DMS53 (cell line): ENCODE measurements at places on chromosomes 4 and X.

- peak; percentile 98 for DNase-seq
Measured at GRCh38 chr4:38601244-38601915, 62.6 kb upstream of the KLF3 start.

GRCh38 chr4:8090744-8091301 is 67.8 kb downstream of the ABLIM2 start:
- no peak for DNase-seq

DNA sequence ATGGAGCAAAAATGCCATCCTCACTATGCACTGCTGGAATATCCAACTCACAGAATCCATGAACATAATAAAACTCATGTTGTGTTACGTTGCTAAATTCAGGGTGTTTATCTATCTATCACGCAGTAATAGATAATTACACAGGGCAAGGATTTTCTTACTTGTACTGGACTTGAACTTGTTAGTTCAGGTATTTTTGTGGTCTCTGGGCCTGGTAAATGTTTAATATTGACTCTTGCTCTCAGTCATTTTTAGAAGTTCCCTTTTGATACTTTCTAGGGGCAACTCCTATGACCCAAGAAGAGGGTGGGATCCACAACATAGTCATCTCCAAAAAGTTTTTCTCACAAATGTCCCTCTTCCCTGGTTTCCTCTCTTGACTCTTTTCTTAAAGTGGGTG is 522.4 kb upstream of the IGFBP7 start:
- DNase-seq: no peak

- DNase-seq: no peak
Measured at GRCh38 chr4:157550028-157550427, 329.5 kb downstream of the GRIA2 start.

DNA sequence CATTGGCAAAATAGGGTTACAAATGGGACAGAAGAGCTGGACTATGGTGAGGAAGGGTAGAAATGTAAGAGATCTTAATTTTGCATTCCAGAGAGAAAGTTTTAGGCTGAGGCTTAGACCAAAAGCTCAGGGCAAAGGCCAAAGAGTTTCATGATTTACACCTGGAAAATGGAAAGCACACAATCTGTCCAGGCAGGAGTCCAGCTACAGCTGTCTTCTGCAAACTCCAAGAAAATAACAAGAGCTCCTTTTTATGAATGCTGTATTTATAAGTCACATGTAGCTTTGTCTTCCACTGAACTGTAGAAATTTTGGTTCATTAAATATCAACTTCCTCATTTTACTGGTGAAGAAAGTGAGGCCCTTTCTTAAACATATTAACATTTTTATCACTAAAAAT is 288.0 kb upstream of the ATOH1 start:
- no peak for DNase-seq

DNA sequence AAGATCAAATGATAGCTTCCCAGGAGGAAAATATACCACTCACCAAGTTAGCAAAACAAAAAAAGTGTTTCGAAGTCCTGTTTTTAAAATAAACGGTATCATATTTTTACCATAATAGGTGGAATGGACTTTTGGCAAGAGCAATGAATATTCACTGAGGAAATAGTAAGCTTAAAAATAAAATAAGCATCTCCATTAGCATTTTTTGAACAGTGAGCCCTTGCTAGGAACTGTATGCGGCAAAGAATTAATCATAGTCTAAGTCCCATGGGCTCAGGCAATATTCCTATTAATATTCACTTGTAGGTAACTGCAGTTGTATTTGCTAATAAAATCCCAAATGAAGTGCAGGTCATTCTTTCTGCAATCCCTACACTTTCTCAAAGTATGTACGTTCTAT is 191.7 kb upstream of the GABRA2 start:
- DNase-seq: no peak

DNA sequence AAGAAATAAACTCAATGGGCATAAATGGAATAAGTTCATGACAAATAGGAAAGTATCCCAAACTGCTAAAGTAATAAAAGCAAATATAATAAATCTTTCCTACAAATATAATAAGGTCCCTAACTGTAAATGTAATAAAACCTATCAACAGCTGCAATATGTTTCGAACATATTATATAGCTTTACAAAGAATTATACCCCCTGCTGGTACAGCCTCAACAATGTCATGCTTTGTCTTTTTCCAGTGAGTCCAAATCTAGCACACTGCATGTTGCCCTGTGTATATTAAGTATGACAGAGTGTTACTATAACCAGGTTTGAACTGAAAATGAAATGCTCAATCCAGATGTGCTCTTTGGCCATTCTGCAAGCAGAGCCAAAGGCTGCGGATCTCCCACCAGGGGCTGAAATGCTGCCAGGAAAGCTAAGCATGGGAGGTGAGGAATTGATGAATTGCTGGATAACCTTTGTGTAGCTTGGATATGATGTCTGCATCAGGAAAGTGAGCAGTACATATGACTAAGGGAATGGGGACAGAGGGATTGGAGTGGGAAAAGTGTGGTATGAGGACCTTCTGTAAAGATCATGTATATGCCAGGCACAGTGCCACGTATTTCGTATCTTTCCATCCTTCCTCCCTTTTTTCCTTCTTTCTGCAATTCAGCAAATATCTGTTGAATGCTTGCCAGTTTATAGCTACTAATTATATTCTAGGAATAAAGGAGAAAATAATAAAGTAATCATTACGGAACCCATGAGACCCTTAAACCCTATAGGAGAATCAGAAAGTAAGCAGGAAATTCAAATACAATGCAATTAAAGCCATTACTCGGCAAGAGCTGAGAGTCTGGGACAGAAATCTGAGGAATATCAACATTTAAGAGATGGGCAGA is 954.6 kb upstream of the LCORL start:
- no peak for DNase-seq

GRCh38 chr4:173466101-173466500 is 63.9 kb downstream of the HAND2 start:
- no peak for DNase-seq
